ENCODE measurements at places on chromosomes 3 and 15.

DNA sequence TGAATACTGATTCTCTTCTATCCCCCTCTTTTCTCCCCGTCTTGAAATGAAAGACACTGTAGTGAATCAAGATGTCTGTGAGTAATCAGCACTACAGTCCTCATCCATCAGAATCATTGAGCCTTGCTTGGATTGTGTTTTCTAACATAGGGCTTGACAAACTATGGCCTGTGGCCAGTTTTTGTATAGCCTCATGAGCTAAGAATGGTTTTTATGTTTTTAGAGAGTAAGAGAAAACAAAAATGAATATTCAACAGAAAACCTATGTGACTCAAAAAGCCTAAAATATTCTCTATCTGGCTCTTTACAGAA is 55.2 kb downstream of the PPM1L start:
- no peak for DNase-seq

- no peak for DNase-seq
These were observed 24.2 kb downstream of the CPN2 start for GRCh38 chr3:194326968-194327217.

GRCh38 chr3:107404727-107405469 is 27.7 kb downstream of the CCDC54 start:
- no peak for DNase-seq

GRCh38 chr3:33749546-33750210 is 31.6 kb upstream of the CLASP2 start:
- no peak for DNase-seq

GRCh38 chr3:128278761-128279600 is 125.7 kb downstream of the EEFSEC start:
- DNase-seq = no peak

DNA sequence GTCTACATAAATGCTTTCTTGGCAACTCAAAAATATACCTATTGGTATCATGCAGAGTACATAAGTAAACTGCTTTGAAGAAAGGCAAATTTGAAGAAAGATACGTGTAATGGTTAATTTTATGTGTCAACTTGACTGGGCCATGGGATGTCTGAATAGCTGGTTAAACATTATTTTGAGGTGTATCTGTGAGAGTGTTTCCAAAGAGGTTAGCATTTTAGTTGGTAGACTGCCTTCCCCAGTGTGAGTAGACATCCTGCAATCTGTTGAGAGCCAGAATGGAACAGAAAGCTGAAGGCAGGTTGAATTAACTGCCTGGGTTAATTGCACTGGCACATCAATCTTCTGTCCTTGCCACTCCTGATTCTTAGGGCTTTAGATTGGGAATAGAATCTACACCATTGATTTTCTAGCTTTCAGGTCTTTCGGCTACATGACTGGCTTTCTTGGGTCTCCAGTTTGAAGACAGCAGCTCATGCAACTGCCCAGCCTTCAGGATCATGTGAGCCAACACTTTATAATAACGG is 98.3 kb downstream of the CMSS1 start:
- no peak for DNase-seq

DNA sequence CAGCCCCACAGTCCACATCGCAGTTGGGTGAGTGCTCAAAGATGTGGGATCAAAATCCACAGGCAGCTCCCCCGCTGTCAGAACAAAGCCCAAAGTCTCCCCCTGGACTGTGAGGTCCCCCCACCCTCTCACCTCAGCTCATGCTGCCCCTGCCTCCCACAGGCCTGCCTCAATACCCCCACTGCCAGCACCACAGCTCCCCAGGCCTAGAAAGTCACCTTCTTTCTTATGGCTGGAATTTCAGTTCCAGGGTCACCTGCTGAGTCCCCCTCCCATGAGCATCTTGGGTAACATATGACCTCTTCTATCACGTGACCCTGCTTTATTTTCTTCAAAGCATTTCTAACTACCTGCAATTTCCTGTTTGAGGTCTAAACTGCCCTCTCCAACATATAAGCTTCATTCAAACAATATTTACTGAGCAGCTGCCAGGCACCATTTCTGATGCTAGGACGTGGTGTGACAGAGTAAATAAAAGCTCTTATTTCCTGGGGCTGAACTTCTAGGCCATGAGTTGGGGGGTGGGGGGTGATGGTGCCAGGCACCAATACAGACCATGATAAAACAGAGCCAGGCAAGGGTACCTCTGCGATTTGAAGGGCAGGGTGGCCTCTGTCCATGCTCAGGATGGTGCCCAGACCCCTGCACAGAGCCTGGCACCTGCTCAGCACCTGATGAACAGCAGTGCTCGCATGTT is 2.4 kb upstream of the TMEM89 start:
- no peak for DNase-seq

GRCh38 chr15:59026207-59026606 is 38.7 kb downstream of the RNF111 start:
- DNase-seq = no peak
